Bronchus fibroblast of lung (primary cell): ENCODE measurements at places on chromosomes 6 and 20. TPM values are rescaled to one million over a fixed set of nuclear protein-coding genes. Genes with fewer than 3 reads are reported as not detected.

The TMEM244 gene
- total RNA-seq: not detected in 2 replicates

The OR10C1 gene
- total RNA-seq: not detected in 2 replicates

The SIRPD gene
- total RNA-seq: not detected in 2 replicates

The OPN5 gene
- not detected in 2 replicates for total RNA-seq

The SLC17A9 gene
- total RNA-seq: 20.2 and 21.3 TPM in 2 replicates

The DNAH8 gene
- not detected in 2 replicates for total RNA-seq

The BPIFA2 gene
- not detected in 2 replicates for total RNA-seq

The WFDC12 gene
- not detected in 2 replicates for total RNA-seq

The JAG1 gene
- 3.9 TPM in 2 replicates for total RNA-seq

The PROKR2 gene
- total RNA-seq: not detected in 2 replicates

The PLCB1 gene
- 1.6 and 1.7 TPM in 2 replicates for total RNA-seq

The SMLR1 gene
- not detected in 2 replicates for total RNA-seq

The TMEM170B gene
- 0.15 and 0.50 TPM in 2 replicates for total RNA-seq

The PPP1R16B gene
- total RNA-seq: not detected in 2 replicates

The C6orf15 gene
- total RNA-seq: not detected in 2 replicates
